ENCODE measurements at places on chromosomes 5 and 9.
A peak's percentile ranks its signal among the peaks of the same experiment; 100 is the strongest.

- DNase-seq: peak; percentile 56
Observed at GRCh38 chr5:122500245-122501088, 188.4 kb downstream of the SNCAIP start.

- DNase-seq: no peak
Observed at GRCh38 chr5:78497573-78498533, 137.4 kb downstream of the SCAMP1 start.

DNA sequence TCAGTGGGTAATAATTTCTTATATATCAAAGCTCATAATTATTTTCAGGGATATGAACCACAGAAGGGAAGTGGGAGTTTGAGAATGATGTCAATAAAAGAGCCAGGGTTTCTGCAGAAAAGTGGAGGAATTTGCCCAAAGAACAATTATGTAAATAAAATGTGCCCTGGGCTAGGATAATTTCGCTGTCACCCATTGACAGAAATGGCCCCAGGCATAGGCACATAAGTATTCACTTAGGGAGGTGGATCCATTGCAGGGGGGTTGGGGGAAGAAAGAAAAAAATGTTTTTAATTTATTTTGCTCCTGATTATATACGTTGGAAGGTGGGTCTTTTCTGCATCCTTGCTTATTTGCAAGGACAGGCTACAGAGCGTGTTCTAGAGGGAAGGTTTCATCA is 135.1 kb upstream of the IRX2 start:
- DNase-seq: no peak

- no peak for DNase-seq
Observed at GRCh38 chr9:25129537-25129936, 548.7 kb downstream of the TUSC1 start.

GRCh38 chr9:14326264-14326826 is 12.4 kb upstream of the NFIB start:
- DNase-seq: peak; percentile 76

DNA sequence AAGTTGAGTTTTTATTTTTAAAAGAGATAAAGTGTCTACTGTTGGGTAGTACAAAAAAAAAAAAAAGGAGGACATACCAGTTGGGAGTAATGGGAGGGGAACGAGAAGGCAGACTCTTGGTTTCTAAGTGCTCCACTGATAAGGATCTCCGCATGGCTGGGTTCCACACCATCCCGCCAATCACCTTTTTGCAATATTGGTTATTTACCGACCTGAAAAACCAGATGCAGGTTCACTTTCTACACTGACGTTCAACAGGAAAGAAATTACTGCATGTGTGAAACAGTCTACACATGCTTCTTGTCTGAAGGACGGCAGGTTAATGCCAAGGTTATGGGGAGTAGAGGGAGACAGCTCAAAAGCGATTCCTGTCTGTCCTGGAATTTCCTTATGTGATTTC is 75.5 kb downstream of the PTPN3 start:
- DNase-seq: no peak

GRCh38 chr9:95264954-95265615 is 52.4 kb downstream of the FANCC start:
- peak; percentile 63 for DNase-seq

- no peak for DNase-seq
Observed at GRCh38 chr9:104817437-104817836, 53.5 kb downstream of the NIPSNAP3B start.

GRCh38 chr5:6587171-6587570 is 45.7 kb downstream of the NSUN2 start:
- no peak for DNase-seq

GRCh38 chr5:53825016-53825415 is 264.6 kb downstream of the NDUFS4 start:
- DNase-seq: no peak

DNA sequence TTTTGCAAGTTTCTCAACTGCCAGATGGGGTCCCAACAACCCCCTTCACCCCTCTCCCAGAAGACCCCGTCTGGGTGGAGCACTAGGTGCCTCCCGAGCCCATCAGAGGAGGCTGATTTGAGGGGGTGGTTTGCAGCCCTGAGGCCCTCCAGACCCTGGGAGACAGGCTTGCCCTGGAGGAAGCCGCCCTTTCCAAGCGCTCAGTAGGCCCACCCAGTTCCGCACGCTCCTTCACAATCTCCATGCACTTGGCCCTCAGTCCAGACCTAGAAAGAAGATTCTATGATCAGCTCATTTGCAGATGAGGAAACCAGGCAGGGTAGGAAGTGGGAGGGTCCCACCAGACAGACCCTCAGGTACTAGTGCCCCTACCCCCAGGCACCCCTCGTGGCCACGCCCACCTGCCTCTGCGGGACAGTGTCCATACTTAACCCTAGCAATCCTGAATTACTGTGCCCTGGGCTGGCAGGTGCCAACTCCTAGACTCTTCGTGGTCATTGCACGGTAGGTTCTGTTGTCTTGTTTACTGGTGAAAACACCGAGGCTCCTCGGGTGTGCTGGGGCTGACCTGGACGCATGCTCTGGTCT is 22.3 kb downstream of the OR2V1 start:
- DNase-seq: no peak

DNA sequence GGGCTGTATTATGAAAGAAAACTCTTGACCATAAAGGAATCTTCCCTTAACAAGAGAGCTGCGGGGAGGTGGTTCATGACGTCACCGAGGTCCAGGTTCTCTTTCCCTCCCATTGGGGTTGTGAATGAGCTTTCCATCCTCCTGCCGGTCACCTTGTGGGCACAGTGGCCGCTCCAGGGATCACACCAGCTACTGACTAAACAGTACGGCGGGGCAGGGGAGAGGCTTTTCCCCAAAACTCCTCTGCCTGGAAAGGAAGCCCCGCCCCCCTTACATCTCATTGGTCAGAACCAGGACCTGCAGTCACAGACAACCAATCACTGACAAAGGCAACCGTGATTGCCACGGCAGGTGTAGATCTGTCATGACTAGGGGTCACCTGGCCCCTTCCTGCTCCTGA is 35.6 kb downstream of the ROR2 start:
- DNase-seq: no peak

Measured in iris pigment epithelial cell (primary cell).